Activated naive CD8-positive, alpha-beta T cell treated with anti-CD3 and anti-CD28 coated beads for 36 hours (primary cell): ENCODE measurements at places on chromosomes 13 and 19. TPM values are rescaled to one million over a fixed set of nuclear protein-coding genes. Genes with fewer than 3 reads are reported as not detected.
A peak's percentile ranks its signal among the peaks of the same experiment; 100 is the strongest.

DNA sequence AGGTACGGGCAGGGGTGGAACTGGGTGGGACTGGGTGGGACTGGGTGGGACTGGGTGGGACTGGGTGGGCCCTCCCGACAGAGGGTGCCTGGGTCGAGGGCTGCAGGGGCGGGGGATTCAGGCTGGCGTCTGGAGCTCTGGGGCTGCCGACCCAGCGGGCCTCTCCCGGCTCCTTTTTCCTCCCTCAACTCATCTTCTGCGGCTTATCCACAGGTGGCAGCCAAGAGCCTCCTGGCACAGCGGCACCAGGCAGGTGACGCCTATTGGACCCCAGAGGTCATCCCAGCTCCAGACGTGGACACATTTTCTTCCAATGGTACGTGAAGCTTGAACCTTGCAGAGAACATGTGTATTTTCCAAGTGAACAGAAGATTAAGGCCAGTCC lies 533 bp downstream of the ZNF544 start:
- peak; percentile 44 for DNase-seq

GRCh38 chr13:73481886-73482445 lies 423.2 kb downstream of the KLF5 start:
- DNase-seq = no peak

DNA sequence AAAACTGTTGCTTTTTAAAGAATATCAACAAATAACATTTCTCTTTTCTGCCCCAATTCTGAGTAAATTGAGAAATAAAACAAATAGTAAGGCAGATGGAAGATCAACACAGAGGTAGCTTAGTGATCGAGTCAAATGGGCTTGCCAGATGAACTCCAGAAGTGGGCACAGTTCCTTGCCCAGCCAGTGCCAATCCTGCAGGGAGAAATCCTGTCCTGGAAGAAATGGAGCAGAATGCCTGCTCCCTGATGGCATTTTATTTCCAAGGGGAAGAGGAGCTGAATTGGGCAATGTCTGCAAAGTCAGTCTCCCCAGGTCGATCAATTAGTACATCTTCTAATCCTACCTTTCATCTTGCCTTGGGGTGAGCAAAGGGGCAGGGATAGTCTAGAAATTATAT lies 225.3 kb downstream of the NHLRC3 start:
- DNase-seq = no peak

GRCh38 chr19:42468273-42468796 lies 25.6 kb upstream of the CXCL17 start:
- DNase-seq = no peak

- no peak for DNase-seq
Observed at GRCh38 chr13:106355866-106356265, 179.6 kb downstream of the EFNB2 start.

GRCh38 chr19:35397064-35397463 lies 26.2 kb downstream of the GPR42 start:
- no peak for DNase-seq

DNA sequence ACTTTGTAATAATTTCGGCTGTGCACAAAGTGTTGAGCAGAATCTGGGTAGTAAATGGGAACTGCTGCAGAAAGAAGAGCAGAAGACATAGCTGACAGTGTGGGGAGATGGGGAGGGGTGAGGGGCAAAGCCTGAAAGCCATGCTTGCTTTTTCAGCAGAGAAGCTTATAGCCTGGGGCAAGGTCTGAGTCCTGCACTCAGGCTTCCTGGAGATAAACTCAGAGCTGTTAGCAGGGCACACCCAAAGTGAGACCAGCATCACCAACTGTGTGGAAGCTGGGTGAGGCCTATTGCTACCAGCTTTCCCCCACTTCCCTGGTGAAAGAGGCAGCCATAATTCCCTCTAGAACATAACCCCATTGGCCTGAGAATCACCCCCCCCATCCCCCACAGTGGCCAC lies 15.6 kb upstream of the LHFPL6 start:
- no peak for DNase-seq

DNA sequence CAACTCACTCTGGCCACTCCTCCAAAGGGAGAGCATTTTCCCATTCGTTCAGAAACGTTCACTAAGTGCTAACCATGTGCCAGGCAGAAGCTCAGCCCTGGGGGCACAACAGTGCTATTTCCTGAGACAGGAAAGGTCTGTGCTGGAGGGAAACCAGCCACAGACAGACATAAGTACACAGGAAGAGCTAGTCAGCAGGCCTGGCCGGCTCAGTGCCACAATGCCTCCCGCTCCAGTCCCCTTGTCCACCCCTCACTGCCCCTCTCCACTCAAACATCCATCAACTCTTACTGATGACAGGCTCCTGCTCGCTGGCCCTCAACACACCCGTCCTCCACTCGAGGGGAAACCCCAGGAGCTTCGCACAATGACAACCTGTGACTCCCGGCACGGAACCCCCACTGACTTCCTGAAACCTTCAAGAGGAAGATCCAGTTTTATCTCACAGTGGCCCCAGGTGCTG lies 11.3 kb upstream of the PLA2G4C start:
- no peak for DNase-seq

GRCh38 chr19:4645718-4646117 lies 6.4 kb downstream of the TNFAIP8L1 start:
- no peak for DNase-seq

GRCh38 chr13:110498327-110498726 lies 63.2 kb downstream of the RAB20 start:
- DNase-seq = no peak

- peak; percentile 74 for DNase-seq
Observed at GRCh38 chr19:43555185-43555770, 20.0 kb downstream of the XRCC1 start.

DNA sequence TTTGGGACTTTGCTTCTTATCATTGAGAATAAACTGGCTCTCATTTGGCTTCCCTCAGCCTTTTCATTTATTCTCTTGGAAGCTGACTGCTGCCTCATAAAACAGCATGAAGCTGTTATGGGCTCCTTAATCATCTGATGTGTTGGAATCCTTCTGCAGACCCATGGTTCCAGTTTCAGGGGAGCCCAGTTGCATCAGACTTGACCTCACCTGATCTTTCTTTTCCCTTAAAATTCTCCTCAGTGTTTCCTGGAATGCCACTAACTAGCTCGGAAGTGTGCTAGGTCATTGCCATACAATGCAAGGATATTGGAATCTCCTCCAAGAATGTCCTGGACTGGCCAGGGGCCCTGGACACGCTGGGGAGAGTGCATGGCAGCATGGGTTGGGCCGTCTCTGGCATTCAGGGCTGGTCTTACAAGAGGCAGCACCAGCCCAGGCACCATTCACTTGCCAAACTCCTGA lies 158.7 kb downstream of the FLT1 start:
- DNase-seq = no peak

GRCh38 chr13:94218537-94218936 lies 260.9 kb downstream of the DCT start:
- DNase-seq = no peak

DNA sequence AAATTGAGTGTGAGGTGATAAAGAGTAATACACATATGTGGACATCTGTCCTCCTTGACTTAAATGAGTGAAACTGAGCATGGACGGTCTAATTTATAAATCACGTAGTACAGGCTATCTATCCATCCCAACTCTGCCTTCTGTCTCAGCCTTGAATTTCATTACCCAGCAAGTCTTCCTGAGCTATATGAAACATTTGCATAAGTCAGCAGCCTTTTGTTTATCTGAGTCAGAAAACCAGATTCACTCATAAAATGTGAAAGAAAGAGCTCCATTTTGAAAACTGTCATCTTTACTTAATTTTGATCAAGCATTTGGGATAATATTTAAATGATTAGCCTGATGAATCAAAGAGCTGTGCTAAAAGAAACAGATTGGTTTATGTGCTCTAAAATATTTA lies 197.9 kb downstream of the LHFPL6 start:
- DNase-seq = no peak

- DNase-seq = no peak
Observed at GRCh38 chr19:39251846-39252245, 3.2 kb upstream of the IFNL4 start.

DNA sequence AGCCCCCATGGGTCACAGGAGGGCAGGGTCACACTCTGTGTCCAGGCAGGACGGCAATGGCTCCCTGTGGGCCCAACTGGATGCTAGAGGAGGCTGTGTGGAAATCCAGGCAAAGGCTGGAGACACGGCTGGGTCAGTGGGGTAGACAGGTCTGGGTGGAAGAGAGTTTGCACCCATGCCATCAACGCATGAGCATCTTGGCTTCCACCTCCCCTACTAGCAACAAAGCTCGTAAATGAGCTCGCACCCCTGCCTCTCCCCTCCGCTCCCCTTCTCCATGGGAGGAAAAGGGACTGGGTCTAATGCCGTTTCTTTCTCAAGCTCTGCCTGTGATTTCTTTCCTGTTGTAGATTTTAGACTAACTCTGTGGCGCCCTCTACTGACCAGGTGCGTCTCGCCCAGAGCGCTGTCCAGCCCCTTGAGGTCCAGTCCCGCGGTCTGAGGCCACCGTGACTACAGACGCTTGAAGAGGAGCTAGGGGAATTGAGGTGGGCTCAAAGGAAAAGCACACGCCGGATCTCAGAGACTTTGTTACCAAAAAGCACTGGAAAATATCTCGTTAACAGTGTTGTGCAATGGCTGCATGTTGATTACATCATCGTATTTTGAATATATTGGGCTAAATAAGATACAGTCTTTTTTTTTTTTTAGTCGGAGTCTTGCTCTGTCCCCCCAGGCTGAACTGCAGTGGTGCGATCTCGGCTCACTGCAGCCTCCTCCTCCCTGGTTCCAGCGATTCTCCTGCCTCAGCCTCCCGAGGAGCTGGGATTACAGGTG lies 50.7 kb upstream of the USP29 start:
- no peak for DNase-seq

BCL2L12 gene
- 74.1 TPM for total RNA-seq

PSG7 gene
- not detected for total RNA-seq

ACP7 gene
- not detected for total RNA-seq

MAB21L1 gene
- not detected for total RNA-seq

GPR12 gene
- total RNA-seq = not detected

LAIR1 gene
- 10.1 TPM for total RNA-seq

ZFP82 gene
- total RNA-seq = 5.2 TPM

STAP2 gene
- 12.3 TPM for total RNA-seq

CERS1 gene
- 0.19 TPM for total RNA-seq

ZNF808 gene
- total RNA-seq = 25.7 TPM
